Activated T-cell treated with anti-CD3 and anti-CD28 coated beads for 1 hour (primary cell): ENCODE measurements at places on chromosomes 16 and 17.

- DNase-seq: no peak
Observed at GRCh38 chr17:73657473-73658116, 13.3 kb upstream of the SDK2 start.

GRCh38 chr16:65119901-65120401 is 1.9 kb downstream of the CDH11 start:
- DNase-seq: no peak

DNA sequence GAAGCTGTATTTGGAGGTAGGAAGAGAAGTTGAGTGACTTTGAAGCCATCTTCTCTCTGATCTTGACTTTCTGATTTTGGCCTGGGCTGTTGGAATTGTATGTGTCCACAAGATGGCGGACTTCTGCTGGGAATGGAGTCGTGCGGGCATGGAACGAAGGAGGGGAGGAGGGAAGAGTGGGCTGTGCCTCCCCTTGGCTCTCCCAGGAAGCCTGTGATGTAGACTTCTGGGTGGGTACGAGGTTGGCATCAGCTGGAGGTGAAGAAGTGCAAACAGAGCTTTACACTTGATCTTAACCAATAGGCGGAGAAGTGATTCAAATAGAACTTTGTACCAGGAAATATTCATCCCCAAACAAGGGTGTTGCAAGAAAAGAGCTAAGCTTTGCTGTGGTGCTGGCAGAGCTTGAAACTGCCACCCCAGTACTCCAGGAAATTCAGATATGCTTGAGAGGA is 7.4 kb upstream of the TMEM220 start:
- DNase-seq: peak; percentile 11

- DNase-seq: no peak
Observed at GRCh38 chr17:3968015-3968414, 3.8 kb upstream of the ATP2A3 start.

- DNase-seq: no peak
Observed at GRCh38 chr17:56851008-56851407, 17.1 kb downstream of the DGKE start.

DNA sequence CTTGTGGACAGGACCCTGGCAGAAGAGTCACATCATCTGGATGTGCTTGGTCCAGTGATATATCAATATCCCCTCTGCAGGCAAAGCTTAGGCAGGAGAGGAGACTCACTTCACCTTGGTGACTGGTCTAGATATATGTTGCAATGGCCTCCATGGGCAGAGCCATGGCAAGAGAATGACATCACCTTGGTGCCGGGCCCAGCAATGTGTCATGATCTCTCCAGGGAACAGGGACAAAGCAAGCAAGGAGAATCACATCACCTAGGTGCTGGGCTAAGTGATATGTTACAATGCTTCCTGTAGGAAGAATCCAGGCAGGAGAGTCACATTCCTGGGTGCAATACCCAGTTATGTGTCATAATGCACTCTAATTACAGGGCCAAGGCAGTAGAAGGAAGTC is 2106.2 kb downstream of the TP53TG3F start:
- DNase-seq: no peak

DNA sequence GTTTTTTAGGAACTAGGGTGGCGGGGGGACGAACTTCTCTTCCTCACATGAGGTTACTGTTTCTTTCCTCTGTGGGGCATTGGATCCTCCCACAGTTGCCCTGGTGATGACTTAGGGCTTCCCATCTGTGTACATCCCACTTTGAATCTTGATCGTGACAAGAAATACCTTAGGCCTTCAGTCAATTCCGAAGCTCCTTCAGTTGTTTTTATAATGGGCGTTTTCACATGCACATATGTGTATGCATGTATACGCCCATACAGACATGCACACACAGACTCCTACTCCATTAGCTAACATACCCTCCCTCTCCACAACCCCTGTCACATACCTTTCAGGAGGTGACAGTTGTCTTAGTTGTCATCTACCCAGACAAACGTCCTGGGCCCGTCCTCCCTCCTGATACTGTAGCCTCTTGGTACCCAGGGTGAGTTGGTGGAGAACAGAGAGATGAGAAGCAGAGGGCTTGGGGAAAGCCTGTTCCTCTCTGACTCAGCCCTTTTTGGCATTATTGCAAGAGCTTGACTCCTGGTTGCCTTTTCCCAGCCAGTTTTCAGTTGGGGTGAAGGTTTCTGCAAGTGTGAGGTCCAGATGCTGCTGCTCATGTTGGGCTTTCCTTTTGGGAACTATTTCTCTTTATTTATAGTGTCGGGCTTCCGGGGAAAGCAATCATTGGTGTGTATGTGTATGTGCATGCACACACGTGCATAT is 2.2 kb upstream of the AOC2 start:
- no peak for DNase-seq

DNA sequence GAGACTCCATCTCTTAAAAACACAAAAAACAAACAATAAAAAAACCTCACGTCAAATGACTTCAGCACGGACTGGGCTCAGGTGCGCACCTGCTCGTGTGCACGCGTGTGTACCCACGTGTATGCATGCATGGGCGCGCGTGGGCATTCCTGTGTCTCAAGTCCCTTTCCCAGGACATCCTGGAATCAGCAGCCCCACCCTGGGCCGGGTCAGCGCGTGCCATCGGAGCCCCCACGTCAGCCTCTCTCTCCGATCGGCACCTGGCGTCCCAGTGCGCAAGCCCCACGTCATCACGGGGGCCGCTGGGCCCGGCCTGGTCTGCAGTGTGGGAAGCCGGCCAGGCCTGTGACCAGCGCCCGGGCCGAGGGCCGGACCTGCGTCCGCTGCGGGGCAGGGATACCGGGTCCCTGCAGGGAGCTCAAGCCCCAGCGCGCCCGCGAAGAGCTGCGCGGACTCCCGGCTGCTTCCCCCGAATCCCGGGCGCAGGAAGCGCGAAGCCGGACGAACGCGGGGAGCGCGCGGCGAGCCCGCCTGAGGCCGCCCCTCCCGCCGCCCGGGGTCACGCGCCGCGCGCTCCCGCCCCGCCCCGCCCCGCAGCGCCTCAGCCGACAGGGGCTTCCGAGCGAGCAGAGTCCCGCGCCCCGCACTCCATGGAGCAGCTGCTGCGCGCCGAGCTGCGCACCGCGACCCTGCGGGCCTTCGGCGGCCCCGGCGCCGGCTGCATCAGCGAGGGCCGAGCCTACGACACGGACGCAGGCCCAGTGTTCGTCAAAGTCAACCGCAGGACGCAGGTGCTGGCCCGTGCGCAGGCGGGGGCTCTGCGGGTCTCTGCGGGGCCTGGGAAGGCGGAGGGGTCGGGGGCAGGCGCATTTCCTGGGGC is at the start of gene FN3K:
Gene FN3K (plus strand): TSS at position 629 of the 880 bp plus-strand sequence. CDS start 22 bp downstream, at position 651.
- no peak for DNase-seq

DNA sequence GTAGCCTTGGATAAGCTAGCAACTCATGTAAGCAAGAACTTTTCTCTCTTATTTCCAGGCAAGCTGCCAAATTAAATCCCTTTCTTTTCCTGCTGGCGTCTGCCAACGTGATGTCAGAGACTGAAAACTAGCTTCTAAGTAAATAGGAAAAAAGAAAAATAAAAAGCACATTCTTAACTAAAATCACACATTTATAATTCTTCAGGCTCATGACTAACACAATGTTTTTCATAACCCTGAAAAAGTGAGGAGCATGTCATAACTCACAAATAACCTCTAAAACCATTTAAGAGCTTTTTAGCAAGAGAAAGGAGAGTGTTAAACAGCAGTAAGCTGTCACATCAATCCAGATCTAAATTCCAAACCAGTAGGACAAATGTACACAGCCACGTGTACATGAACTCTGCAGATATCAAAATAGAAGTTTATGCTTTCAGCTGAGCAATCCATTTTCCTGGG is 110.0 kb downstream of the N4BP1 start:
- no peak for DNase-seq

GRCh38 chr16:56792967-56793366 is 63.0 kb downstream of the NUP93 start:
- DNase-seq: no peak

DNA sequence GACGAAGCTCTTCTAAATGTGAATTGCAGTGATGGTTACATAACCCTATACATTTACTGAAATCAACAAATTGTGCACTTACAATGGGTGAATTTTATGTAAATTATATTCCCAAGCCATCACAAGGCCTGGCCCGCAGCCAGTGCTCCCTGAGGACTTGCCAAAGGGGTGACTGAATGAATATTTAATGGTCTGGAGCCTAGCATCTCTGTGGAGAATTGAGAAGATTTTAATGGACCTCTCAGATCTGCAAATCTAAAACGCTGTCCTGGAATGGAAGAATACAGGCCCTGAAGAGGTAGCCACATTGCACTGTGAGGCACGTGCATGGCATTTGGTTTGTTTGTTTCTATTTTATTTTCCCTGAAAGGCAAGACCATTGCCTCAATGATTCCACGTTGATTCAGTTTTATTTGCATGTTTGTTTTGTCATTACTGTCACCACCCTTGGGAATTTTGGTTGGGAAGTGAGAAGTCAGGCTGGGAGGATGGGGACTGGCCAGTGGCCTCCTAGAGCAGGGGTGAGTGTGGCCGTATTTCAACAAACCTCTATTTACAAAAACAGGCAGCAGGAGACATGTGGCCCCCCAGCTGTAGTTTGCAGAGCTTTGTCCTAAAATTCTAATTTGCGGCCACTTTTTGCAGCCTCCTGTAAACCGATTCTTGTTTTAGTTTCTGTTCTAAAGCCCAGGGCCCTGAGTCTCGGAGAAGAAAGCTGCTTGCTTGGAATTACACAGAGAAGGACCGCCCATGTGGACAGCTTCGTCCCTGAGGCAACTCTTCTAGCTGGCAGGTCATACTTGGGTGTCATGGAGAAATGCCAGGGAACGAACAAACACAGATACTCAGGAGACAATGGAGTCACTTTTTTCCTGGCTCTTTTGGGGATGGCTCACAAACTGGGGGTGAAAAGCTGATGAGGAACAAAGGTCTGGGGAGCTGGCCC is 40.5 kb upstream of the GCSH start:
- no peak for DNase-seq

DNA sequence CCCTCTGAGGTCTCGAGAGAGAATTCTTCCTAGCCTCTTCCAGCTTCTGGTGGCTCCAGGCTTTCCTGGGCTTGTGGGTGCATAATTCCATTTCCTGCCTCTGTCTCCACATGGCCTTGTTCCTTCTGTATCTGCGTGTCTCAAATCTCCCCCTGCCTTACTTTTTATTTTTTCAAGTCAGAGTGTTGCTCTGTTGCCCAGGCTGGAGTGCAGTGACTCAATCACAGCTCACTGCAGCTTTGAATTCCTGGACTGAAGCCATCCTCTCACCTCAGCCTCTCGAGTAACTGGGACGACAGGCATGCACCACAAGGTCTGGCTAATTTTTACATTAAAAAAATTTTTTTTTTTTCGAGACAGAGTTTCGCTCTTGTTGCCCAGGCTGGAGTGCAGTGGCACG is 120.6 kb downstream of the SHISA9 start:
- no peak for DNase-seq

DNA sequence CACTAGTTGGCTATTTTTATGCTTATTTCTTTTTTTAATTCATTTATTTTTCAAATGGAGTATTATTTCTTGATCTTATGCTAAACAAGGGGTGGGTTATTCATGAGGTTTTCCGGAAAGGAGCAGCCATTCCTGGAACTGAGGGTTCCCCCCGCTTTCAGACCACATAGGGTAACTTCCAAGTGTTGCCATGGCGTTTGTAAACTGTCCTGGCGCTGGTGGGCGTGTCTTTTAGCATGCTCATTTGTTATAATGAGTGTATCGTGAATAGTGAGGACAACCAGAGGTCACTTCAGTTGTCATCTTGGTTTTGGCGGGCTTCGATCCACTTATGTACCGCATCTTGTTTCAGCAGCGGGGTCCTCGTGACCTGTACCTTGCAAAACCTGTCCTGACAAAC is 29.6 kb upstream of the ASGR2 start:
- DNase-seq: no peak

- DNase-seq: no peak
Observed at GRCh38 chr17:81161536-81161935, 3.8 kb upstream of the PVALEF start.

- DNase-seq: no peak
Observed at GRCh38 chr16:77611386-77611785, 110.9 kb upstream of the NUDT7 start.

- DNase-seq: peak; percentile 26
Observed at GRCh38 chr16:84718-85406, 6.8 kb downstream of the MPG start.

DNA sequence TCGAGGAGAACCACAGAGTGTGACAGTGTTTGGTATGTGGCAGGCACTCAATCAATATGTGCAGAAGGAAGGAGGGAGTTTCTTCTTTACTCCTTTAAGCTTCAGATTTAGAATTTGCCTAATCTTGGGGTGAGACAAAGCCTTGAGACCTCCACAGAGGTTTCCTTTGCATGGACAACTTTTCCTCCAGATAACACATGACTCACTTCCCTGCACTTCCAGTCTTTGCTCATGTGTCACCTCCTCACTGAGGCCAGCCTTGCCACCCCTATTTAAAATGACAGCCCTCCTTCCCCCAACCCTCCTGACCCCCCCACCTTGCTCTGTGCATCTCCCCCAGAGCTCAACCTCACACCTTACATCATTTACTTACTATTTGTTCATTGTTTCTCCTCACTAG is 17.4 kb upstream of the NOS2 start:
- DNase-seq: no peak

DNA sequence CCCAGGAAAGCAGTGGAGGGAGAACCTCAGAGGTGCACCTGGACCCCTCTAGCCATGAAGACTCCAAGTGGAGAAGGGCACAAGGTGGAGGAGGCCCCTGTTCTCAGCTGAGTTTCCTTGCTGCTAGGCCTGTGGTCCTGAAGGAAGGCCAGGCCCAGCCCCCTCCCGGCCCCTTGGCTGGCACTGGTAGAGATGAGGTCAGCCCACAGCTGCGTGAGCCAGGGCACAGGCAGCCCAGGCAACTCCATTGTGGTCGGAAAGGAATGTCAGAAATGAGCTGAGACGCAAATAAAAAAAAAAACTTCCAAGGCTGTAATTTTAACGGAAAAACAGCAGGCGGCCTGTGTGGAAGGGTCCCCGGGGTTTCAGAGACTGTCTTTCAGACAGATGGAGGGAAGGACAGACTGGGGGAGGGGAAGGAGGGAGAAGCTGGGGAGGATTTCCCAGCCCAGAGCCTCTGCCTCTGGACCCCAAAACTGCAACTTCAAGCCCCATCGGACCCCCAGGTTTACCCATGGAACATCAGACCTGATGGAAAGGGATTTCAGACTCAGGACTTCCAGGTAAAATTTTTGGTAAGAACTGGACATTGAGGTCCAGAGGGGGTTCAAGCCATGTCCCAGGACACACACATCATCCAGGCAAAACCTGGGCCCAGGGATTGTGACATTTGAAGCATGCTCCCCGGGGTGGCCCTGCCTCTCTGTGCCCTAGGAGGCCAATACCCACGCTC is 25.6 kb upstream of the MRPS23 start:
- no peak for DNase-seq

DNA sequence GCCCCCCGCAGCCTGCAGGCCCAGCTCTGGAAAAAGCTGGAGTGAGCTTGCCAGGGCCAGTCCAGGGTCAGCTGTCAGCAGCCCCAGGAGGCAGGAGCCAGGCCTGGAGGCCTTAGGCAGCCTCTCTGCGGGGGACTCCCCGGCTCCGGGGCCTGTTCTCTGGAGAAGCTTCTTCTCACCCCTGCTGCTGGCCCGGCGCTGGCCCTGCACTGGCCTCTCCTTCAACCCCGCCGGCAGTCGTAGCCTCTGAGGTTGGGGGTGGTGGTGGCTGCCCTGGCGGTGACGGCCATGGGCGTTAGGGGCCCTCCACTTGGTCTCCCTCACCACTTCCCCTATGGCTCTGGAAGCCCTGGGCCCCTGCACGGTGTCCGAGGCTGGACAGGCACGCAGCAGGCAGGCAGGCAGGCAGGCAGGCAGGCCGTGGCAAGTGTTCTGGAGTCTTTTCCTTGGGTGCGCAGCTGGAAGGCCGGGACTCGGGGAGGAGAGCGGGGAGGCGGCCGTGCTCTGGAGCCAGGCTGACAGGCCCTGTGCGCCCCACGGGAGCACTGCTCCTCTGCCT is 2.1 kb downstream of the FOXF1 start:
- DNase-seq: no peak

GRCh38 chr17:42276359-42276608 is at the start of gene STAT5B:
Gene STAT5B (minus strand): TSS chr17:42276391. CDS start chr17:42232127, 44,264 bp downstream.
- DNase-seq: peak; percentile 53
